Cerebellar nuclear complex (tissue), 1 donor: ENCODE measurements at places on chromosomes 12 and 14.
A peak's percentile ranks its signal among the peaks of the same experiment; 100 is the strongest.

DNA sequence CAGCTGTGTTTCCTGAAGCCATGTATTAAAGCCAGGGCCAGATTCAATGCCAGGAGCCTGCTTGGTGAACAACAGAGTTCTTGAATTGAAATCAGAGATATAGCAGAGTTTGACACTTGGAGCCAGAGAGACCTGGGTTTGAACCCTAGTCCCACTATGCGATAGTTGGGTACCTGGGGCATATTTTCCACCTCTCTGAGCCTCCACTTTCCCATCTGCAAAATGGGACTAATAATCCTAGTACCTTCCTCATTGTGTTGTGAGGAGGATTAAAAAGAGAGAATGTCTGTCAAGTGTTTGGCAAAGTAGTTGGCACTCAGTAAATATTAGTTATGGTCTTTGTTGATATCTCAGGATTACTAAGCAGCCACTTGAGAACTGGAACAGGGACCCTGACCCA, 6.0 kb upstream of the HRK start:
- DNase-seq: no peak

DNA sequence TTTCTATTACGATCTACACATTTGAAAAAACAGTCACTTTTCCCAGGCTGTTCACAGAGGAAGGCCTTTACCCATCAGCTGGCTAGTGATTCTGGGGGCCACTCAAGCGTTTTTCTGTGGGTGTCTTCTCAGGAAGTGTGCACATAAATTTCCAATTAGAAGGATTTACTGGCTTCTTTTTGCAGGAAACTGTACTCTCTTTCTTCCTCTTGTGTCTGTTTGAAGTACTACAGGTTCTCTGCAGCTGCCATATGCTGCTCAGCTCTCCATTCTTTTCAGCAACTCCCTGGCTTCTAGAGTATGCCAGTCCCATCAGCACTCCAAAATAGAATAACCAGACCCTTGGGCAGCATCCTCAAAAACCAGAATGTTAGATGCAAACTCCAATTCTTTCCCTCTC, 110.4 kb upstream of the NAV3 start:
- no peak for DNase-seq

- DNase-seq: no peak
These were observed 3.0 kb downstream of the EVL start for GRCh38 chr14:100067971-100068959.

- no peak for DNase-seq
These were observed 276.9 kb upstream of the PRKD1 start for GRCh38 chr14:30204431-30204980.

GRCh38 chr14:100649173-100649519, 61.9 kb upstream of the BEGAIN start:
- no peak for DNase-seq

- DNase-seq: peak; percentile 20
These were observed 105.1 kb upstream of the TMEM260 start for GRCh38 chr14:56474419-56475022.

DNA sequence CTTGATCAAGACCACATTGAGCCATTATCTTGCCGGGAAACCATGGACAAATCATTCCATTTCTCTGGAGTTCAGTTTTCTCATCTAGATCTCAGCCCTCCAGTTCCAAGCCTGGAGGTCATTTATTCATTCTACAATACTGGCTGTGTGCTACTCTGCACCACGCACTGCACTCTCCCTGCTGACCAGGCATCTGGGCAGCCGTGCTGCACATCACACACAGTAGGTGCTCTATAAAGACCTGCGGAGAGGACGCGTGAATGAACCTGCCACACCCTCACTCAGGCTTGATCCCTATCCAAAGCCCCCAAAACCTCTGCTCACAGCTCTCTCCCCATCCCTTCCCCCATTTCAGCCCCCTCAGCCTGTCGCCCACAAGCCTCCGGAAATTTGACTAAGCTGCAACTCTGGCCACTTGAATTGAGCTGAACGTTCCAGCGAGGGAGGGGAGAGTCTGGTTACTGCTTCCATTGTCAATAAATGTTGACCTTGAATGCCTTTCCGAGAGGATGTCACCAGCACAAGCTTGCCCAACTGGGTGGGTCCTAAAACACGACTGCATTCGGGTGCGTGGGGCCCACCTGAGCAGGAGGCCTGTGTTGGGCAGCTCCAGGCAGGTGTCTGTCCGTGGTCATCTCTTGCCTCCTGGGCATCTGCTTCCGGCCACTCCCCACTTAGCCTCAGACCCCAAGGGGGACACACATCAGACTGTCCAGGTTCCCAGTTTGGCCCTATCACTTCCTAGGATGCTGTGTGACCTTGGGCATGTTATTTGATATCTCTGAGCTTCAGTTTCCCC, 17.8 kb downstream of the FAIM2 start:
- DNase-seq: no peak

DNA sequence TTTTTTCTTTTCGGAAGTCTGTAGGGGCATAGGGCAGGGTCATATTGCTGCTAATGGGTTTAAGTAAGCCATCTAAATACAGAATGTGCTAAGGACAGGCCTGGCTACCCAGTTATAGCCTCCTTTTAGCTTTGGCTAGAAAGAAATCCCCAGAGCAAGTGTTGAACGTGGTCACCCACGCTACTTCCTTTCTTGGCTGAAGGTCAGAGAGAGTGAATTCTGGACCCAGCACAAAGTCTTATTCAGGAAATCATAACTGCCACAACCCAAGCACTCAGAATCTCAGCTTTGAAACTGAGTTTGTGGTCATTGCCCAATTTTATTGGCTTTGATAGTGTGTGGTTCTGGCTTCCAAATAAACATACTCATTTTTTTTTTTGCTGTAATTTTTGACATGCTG, 542.1 kb upstream of the ATP2B1 start:
- no peak for DNase-seq

GRCh38 chr14:92902191-92902590, 20.8 kb upstream of the CHGA start:
- DNase-seq: no peak

DNA sequence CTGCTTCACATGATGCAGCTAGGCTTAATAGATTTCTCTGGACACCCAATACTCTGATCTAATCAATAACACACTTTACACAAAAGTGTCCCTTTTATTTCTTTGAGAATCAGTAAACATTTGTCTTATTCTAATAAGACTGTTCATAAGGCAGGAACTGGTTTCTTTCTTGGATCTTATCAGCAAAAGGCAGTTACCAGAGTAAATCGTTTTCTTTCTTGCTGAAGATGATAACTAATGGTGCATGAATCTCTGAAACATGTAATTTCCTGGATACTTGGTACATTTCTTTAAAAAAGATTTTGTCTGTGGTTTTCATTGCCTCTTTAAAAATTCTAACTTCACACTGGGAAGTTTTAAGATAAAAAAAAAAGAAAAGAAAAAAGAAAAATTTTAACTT, 39.6 kb downstream of the WIF1 start:
- no peak for DNase-seq

DNA sequence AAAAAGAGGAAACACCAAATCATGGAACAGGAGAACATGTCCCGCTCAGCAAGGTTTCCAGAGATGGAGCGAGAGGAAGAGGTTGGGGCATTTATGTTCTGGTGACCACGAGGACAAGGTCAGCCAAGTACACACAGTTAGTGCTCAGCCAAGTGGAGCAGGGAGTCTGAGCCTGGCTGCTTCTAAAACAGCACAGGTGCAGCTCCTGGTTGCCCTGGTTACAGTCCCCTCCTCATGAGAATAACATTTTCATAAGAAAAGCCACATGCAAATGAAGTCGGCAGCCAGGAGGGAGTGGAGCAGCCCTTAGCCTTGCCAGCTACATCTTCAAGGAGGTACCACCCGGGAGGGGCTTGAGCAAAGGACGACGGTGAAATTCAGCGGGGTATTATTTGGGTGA, 81.8 kb downstream of the NOS1 start:
- no peak for DNase-seq

DNA sequence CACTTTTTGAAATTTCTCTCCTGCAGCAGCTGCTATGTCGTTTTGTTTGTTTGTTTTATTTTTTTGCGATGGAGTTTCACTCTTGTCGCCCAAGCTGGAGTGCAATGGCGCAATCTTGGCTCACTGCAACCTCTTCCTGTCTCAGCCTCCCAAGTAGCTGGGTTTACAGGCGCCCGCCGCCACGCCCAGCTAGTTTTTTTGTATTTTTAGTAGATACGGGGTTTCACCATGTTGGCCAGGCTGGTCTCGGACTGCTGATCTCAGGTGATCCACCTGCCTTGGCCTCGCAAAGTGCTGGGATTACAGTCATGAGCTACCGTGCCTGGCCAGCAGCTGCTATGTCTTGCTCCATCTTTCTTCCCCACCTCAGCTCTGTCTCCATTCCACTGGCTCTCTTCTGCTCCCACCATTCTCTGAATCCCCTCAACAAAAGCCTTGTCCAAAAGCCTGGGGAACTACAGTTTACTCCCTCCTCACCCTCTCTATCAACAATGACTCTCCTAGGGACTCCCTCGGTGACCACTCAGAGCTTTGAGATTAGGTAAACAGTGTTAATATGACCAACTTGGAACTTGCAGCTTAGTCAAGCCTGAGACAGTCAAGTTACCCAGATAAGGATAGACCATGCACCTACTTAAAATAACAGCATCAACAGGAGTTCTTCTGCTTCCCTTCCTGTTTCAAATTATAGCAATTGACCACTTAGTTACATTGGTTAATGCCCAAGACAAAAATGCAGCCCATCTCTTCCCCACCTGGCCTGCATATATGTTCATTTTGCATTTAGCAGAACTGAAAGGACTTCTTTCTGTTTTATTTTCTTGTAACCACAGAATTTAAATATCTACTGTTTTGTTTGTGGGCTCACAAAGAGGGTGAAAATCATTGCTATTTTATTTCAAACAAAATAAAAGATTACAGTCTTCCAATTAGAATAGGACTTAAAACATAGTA, 189.0 kb upstream of the AMIGO2 start:
- no peak for DNase-seq

DNA sequence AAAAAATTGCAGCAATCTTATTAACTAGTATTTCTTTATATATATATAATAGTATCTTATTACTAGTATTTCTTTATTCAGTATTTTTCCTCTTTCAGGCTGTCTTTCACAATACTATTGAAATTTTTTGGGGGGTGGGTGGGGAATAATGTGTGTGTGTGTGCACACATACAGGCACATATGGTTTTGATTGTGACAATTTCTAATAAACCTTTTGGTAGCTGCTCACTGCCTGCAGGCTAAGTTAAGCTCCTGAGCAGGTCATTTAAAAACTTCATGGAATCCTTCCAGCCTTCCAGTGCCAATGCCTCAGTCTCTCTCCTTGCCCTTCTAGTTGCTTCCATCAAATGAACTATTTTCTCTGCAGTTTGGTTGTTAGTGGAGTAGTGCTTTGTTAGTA, 490.1 kb downstream of the PCNX1 start:
- DNase-seq: no peak

- DNase-seq: no peak
These were observed 10.1 kb upstream of the NR2C1 start for GRCh38 chr12:95083471-95083870.

GRCh38 chr14:80535171-80535570, 323.9 kb upstream of the DIO2 start:
- no peak for DNase-seq

DNA sequence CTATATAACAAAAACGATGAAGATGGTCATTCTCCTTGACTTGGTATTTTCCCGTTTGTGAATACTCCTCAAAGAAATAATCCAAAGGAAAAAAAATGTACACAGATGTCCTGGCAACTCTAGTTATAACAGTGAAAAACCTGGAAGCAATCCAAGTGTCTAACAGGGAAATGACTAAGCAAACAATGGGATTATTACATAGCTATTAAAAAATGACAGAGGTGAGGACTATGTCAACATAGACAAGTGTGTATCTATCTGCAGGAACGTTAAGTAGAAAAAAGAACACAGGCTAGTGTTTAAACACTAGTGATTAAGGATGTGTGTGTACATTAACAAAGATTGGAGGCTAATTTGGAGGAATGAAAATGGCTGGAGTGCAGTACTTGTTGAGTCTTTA, 5.9 kb upstream of the APOLD1 start:
- DNase-seq: no peak

- DNase-seq: no peak
These were observed 34.4 kb upstream of the NDUFA12 start for GRCh38 chr12:95037906-95038305.

DNA sequence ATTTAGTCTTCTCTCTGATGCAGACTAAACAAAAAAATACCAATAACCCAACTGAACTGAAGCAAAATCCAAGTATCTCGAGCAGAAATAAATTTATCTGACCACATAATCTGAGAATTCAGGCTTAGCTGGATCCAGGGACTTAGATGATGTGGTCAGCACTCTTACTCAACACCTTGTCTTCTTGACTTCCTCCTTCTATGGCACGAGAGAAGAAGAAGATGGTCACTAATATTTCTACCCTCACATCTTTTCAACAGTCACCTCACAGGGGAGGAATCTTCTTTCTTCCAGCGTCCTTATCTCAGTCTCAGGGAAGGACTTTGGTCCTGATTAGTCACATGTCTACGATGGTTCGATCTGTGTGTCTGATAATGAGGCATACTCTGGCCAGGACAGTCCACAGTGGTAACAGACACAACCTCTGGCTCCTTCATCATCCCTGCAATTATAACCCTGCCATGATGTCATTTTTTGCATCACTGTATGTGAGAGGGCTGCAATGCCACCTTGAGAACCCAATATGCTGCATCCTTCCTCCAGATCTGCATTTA, 15.8 kb downstream of the RGS6 start:
- DNase-seq: no peak

DNA sequence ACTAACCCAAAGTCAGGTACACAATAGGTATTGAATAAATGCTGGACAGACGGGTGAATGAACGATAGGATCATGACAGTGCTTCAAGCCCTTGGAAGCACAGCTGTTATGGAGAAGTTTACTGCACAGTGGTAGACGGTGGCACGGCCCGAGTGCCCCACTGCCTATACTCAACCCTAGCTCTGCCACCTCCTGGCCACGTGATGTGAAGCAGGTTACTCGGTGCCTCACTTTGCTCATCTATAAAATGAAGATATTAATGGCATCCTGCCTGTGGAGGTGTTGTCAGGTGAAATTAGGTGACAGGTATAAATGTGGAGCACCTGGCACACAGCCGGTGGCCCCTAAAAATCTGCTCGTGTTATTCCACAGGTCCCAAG, 5.8 kb downstream of the ASB2 start:
- no peak for DNase-seq

DNA sequence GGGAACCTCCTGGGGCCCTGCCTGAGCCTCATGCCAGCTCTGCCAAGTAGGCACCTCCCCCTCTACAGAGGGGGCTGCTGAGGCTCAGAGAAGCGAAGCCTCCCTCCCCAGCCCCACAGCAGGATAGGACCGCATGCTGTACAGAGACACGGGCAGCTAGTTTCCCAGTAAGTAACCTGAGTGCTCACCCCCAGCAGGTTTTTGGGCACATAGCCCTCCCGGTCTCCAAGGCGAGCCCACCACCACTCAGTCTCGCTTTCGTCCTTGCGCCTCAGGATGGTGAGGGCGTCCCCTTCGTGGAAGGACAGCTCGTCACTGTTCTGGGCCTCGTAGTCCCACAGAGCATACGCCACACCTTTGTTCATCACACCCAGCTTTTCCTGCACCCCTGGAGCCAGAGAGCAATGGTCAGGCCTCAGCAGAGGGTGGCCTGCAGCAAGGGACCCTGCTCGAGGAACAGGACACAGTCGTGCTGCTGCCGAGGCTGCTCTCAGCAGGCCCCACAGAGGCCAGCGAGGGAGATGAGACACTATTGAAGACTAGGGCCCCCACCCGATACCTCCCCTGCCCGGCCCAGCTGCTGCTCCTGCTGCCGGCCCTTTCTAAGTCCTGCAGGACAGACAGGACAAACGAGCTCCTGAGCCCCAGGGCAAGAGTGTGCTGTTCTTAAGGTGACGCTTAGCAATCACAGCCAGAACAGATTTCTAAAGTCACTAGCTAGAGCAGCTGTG, 20.4 kb downstream of the ZFYVE21 start:
- no peak for DNase-seq

- DNase-seq: no peak
These were observed 44.3 kb downstream of the SPRING1 start for GRCh38 chr12:116693286-116694227.
